ENCODE measurements at places on chromosomes 16 and 17.

DNA sequence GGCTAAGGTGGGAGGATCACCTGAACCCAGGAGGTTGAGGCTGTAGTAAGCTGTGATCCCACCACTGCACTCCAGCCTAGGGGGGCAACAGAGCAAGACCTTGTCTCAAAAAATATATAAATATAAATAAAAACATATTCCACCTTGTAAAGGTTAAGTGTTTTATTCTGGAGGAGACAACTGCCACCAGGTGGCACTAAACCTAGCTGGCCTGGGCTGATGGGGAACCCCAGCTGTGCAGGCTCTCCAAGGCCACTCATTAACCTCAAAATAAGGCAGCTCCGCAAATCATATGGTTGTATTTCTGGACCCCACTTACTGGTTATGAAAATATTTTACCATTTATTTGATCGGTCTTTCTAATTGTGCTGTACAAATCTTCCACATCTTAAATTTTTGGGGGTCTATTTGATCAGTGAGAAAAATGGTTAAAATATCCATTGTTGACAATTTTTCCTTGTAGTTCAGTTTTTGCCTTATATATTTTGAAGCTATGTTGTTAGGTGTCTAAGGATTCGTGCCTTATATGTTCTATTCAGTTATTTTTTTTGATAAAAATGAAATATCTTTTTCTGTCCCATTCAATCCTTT lies 8.5 kb upstream of the ICAM2 start:
- no peak for DNase-seq

DNA sequence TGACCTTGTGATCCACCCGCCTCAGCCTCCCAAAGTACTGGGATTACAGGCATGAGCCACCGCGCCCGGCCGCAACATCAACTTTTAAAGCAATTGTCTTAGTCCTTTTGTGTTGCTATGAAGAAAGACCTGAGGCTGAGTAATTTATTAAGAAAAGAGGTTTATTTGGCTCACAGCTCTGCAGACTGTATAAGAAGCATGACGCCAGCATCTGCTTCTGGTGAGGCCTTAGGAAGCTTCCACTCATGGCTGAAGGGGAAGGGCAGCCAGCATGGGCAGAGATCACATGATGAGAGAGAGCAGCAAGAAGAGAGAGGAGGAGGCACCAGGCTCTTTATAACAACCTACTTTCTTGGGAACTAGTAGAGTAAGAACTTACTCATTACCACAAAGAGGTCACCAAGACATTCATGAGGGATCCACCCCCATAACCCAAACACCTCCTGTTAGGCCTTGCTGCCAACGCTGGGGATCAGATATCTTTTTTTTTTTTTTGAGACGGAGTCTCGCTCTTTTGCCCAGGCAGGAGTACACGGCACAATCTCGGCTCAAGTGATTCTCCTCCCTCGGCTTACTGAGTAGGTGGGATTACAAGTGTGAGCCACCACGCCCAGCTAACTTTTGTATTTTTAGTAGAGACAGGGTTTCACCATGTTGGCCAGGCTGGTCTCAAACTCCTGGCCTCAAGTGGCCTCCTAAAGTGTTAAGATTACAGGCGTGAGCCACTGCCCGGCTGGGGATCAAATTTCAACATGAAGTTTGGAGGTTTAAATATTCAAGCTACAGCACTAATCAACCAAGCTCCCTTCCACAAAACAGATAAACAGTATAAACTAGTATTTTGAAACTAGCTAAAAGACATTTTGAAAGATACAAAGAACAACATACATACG lies 21.4 kb upstream of the GPT2 start:
- DNase-seq, result no peak

DNA sequence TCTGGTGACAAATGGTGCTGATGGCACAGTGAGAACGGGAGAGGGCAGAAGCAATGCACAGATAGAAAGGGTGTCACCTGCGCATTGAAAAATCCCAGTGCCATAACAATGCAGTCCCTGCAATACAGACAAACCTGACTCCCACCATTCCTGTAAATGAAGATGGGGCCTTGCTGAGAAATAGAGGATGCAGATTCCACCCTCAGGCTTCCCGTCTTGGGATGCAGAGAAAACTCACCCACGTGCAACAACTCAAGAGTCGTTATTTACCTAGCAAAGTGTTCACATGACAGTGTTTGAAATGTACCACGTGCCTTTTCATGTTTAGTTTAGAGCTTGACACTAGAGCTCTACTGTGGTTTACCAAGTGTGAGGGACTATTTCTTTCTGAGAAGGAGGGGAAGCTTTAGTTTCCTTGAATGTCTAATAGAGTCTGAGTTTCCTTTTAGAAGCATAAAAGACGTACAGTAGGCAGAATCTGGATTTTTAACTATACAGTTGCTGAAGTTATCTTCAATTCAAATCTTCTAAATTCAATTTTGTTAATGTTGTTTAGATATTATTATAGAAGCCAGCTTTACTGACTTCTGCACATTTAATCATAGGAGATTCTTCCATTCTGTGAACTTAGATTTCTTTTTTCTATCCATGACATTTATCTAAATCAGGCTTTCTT lies 35.6 kb downstream of the WWOX start:
- DNase-seq, result no peak

DNA sequence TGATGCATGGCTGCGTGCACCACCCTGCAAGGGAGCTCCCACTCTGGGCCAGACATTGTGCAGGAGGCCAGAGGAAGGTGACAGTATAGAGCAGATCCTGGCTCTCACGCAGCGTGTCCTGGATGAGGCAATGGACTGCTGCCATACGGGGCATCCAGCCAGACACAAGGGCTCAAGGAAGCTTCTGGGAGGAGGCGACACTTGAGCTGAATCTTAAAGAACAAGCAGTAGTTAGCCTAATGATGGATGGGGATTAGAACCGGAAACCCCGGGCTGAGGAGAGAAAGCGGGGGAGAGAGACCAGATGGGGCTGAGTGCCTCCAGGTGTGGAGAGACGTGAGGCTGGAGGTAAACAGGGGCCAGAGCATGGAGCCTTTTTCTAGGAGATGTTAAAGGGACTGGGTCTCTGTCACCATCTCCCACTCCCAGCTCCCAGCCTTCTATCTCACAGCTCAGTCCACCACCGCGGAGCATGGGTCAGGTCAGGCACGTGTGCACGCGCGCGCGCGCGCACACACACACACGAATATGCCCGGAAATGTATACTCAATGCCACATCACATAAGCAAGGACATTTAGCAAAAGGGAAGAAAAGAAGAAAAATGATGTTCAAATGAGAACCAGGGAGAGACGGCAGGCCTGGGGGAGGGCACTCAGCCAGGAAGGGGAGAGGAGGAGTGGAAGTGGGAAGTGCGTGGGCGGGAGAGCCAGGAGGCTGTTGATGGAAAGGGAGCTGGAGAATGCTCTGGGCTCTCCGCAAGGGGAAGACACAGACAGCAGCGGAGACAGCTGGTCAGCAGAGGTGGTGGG lies 46.3 kb downstream of the CCDC42 start:
- no peak for DNase-seq

DNA sequence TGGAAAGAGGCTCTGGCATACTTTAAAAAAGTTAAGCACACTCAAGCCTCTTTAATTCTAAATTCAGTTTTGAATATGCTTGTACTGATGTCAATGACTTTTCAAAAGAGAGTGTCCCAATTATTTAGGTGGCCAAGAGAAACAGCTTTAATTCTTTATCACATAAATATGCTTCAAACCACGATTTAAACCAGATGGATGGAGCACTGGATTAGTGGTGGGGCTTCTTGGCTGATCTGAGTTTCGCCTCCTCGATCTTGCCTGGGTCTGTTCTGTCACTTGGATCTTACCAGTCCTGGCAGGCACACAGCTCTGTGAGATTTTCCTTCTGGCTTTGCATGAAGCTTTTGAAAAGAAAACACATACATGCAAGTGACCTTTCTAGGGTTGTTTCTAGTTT lies 467.8 kb downstream of the MAF start:
- no peak for DNase-seq

DNA sequence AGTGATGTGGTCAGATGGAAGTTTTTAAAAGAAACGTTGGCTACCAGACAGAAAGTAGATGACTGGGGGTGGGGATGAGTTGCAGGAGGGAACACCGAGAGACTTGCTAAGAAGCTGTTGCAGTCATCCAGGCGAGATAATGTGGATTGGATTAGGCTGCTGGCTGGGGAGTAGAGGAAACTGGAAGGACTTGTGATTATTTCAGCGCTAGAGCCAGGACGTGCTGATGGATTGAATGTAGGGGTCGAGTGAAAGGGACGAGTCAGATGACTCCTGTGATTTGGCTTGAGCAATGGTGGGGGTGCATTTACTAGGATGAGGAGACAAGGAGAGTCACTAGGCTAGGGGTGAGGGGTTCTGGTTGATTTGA lies 88.5 kb downstream of the CLEC16A start:
- no peak for DNase-seq

DNA sequence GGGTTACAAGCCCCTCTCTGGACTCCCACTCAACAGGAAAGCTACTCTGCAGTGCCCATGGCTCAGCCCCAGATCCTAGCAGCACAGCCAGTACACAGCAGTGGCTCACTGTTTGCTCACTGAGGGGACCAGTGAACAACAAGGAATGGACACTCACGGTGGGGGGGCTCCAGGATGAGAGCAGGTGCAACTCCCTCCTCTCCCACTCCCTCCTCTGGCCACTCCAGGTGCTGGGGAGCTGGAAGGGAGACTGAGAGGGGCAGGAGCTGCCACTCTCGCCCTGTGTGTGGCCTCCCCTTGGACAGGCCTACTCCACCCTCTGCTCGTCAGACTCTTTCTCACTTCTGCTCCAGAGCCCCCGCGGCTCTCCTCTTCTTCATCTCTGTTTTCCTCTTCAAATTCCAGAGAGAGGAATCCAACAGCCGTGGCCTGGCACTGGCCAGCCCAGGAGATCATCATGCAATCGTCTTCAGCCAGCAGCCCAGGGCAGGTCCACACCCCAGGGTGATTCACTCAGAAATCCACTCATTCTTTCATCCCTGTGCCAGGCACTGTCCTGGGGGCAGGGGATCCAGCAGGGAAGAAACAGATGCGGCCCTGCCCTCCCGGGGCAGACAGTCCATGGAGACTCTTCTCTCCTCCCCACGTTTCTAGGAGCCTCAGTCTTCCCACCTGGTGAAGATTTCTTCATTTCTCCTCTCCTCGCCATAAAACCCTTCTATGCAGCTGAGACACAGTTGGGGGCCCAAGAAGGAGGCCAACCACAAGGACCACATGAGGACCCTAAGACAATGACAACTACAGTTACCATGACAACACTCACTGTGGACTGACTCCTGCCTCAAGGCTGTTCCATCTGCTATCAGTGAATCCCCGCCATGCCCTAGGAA lies 30.7 kb downstream of the CFAP20 start:
- no peak for DNase-seq

GRCh38 chr17:70775679-70776078 lies 606.3 kb downstream of the KCNJ2 start:
- no peak for DNase-seq

DNA sequence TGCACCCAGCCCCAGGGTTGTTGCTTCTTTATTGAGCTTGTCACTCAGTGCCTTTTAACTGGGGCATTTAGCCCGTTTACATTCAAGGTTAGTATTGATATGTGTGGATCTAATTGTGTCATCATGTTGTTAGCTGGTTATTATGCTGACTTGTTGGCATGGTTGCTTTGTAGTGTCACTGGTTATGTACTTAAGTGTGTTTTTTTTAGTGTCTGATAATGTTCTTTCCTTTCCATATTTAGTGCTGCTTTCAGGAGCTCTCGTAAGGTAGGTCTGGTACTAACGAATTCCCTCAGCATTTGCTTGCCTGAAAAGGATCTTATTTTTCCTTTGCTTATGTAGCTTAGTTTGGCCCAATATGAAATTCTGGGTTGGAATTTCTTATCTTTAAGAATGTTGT lies 33.5 kb downstream of the NF1 start:
- DNase-seq, result no peak

DNA sequence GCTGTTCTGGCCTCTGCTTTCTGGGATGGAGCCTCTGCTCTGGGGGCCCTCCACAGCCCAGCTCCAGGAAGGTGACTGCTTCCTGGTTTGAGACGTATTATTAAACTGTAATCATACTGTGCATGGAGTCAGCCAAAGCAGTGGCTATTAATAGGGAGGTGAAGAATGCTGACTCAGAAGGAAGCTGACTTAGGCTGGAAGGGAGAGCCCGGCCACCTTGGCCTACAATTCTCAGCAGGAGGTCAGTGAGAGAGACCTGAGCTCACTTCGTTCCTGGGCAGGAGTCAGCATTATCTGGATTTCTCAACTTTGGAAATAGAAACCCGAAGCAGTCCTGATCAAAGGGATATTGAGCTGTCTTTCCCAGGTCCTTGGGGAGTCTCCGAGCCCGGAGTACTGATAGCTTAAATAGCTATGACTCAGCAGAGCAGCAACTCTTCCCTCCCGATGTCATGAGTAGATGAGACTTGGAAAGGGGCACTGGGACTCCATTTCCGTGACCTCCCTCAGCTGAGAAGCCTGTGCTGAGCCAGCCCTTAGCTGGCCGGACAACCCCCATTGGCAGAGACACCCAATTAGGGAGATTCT lies 91.8 kb downstream of the YPEL2 start:
- DNase-seq, result no peak

GRCh38 chr16:28872952-28873351 lies 5.3 kb upstream of the ATP2A1 start:
- DNase-seq, result no peak

- no peak for DNase-seq
Observed at GRCh38 chr17:49457564-49458535, 37.2 kb upstream of the NGFR start.

- DNase-seq, result no peak
Observed at GRCh38 chr17:48769009-48769675, 40.6 kb upstream of the HOXB13 start.

DNA sequence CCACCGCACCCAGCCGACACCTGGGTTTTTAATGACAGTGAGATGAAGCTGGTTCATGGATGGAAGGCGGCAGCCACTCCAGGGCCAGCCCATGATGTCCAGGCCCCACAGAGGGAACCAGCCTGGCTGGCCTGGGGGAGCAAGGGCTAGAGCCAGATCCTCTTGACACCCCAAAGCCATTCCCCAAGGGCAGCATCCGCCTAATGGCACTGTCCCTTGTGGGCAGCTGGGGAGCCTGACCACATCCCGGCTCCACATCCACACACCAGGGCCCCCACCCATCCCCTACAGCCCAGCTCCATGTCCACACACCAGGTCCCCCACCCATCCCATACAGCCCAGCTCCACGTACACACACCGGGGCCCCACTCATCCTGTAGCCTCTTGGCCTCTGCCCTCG lies 53.3 kb upstream of the ACSF3 start:
- DNase-seq, result no peak

- DNase-seq, result no peak
Observed at GRCh38 chr17:58273453-58274104, 7.2 kb downstream of the MPO start.

GRCh38 chr17:47813077-47813476 lies 8.5 kb downstream of the OSBPL7 start:
- DNase-seq, result no peak

GRCh38 chr16:5607169-5607568 lies 509.6 kb upstream of the EEF2KMT start:
- DNase-seq, result no peak
